T-helper 17 cell (primary cell): ENCODE measurements at places on chromosomes 2 and 18.

- no peak for DNase-seq
These were observed 1.9 kb downstream of the NEMP2 start for GRCh38 chr2:190532581-190532980.

- DNase-seq: no peak
These were observed 515.8 kb downstream of the GALR1 start for GRCh38 chr18:77765468-77765867.

GRCh38 chr2:9970200-9971044 lies 18.9 kb downstream of the GRHL1 start:
- no peak for DNase-seq

GRCh38 chr2:29618024-29618423 lies 303.4 kb downstream of the ALK start:
- no peak for DNase-seq

GRCh38 chr2:167471734-167472133 lies 583.5 kb downstream of the XIRP2 start:
- no peak for DNase-seq

- no peak for DNase-seq
These were observed 71.7 kb downstream of the EIPR1 start for GRCh38 chr2:3305952-3306351.

- no peak for DNase-seq
These were observed 12.6 kb upstream of the ICA1L start for GRCh38 chr2:202883987-202884675.

GRCh38 chr18:10197097-10197496 lies 257.3 kb upstream of the APCDD1 start:
- no peak for DNase-seq

GRCh38 chr2:67466734-67467133 lies 69.6 kb downstream of the ETAA1 start:
- DNase-seq: no peak

DNA sequence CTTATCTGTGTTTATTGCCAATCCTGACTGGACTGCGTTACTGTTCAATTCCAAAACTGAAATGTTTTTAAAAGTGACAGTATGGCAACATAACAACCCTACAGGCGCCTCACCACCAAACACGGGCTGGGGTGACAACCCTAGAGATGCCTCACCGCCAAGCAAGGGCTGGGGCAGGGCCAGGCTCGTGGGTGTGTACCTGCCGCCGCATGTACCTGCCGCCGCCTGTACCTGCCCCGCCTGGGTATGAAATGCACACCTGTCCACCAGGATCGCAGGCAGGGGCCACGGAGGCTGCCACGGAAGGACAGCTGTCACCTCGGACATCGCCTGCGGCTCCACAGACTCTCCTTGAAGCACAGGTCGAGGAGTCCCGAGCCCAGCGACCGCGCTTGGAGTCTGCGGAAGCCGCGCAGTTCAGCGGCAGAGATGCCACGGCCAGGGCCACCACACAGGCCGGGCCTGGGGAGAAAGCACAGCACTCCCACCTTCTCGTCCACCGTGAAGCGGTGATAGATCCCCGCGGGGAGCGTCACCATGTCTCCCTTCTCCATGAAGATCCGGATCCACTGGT lies 18.9 kb downstream of the ADI1 start:
- no peak for DNase-seq

DNA sequence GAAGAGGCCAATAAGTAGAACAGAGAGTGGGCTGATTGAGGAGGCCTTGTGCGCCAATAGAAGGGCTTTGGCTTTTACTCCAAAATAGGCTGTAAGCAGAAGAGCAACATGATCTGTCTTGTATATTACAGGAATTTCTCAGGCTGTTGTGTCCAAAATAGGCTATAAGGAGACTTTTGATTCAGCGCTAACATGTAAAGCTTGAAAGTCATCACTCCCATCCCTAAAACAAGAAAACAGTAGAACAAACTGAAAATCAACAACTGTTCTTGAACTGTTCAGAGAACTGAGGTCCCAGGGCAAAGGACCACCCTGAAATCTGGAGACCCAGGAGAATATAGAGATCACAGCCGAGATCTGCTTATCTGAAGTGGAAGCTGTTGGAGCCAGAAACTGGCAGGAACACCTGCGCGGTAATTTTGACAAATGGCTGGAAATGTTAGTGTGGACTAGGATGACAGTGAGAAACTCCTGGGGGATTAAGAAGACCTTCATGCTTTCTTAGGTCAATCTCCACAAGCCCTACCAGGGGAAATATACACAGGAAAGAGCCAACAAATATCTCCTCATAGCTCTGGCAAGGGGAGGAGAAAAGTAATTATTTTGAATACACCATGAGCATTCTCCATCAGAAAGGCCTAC lies 258.6 kb downstream of the RBM43 start:
- DNase-seq: no peak

- DNase-seq: no peak
These were observed 1.4 kb downstream of the NEDD4L start for GRCh38 chr18:58045242-58046092.

GRCh38 chr2:187075199-187075635 lies 226.2 kb upstream of the ZSWIM2 start:
- no peak for DNase-seq

- DNase-seq: no peak
These were observed 219.1 kb upstream of the BOD1L2 start for GRCh38 chr18:56927786-56928185.

DNA sequence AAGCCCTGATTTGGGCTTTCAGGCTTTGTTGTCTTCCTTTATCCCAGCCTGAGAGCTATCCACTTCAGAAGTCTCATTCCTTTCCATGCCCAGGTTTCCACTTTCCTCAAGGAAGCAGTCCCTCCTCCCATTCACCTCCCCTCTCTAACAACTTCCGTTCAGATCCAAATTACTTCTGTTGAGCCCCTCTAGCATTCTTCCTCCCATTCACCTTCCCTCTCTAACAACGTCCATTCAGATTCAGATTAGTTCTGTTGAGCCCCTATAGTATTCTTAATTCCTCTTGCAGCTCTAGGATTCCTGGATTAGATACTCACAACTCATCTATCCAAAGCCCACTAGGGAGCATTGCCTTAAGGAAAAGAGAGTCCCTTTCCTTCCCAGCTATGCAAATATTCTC lies 216.8 kb downstream of the RAD51AP2 start:
- DNase-seq: no peak
